SHP77 (cell line): ENCODE measurements at places on chromosomes 6 and 20.

DNA sequence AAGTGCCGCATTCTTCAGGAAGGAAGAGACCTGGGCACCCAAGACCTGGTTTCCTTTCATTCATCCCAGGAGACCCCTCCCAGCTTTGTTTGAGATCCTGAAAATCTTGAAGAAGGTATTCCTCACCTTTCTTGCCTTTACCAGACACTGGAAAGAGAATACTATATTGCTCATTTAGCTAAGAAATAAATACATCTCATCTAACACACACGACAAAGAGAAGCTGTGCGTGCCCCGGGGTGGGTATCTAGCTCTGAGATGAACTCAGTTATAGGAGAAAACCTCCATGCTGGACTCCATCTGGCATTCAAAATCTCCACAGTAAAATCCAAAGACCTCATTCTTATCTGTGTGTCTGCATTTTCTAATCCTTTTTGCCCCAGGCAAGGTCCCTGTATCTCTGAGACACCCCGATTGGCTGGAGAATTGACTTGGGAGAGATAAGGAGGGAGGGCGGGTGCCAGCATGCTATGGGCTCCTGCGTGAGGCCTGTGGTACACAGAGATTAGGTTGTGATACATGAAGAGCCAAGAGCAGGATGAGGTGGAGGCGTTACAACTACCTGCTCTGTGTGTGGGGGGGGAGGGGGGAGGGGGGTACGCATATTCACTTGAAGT lies 4.8 kb downstream of the MUC21 start:
- no peak for DNase-seq

DNA sequence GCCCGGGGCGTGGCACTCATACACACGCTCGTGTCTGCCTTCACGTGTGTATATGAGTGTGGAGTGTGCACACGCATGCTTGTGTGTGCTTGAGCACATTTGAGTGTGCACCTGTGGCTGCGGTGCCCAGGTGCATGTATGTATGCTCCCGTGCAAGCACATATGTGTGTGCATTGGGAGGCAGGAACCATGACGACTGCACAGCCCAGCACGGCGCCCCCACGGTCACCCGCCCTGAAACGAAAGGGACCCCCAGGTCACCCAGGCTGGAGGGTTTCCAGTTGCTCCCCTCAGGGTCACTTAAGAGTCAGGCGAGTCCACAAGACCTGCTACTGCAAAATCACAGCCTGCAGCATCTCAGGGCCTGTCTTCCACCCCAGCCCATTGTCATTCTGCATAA lies 94.7 kb downstream of the YTHDF1 start:
- no peak for DNase-seq

DNA sequence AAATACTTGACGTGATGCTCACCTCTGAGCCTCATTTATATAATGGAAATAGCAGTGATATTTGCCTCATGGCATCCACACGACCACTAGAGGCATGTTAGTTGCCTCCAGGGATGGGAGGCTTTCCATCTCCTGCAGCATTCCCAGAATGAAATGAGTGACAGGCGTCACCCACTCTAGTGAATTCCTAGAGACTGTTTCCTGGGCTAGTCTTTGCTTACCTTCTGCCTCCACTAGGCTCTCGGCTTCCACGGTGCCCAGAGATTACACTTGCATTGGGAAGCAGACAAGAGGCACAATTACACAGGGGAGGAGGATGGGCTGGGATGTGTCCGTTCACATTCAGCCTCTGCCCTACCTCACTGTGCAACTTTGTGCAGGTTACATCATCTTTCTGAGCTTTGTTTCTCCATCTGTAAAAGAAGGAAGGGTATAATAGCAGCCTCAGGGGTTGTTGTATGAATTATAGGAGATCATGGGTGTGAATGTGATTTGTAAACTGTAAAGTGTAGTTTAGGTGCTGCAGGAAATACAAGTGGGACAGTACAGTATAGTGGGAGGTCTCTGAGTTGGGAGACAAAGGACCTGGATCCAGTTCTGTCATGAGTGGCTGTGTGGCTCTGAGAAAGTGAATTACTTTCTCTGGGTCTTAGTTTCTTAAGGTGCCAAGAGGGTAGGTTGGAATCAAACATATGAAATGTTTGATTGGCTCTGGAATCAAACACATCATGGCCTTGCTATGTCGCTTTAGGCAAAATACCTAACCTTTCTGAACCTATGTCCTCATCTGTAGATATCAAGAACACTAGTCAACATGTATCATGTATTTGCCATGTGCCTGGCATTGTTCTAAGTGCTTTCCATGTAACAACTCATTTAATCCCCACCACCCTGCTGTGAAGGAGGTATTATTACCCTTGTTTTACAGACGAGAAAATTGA lies 3.6 kb upstream of the VSTM2L start:
- DNase-seq = no peak

- DNase-seq = no peak
Measured at GRCh38 chr6:165922309-165922794, 245.3 kb downstream of the TBXT start.
